Sciatic nerve (tissue), 2 donors: ENCODE measurements at places on chromosomes 5 and 9.

GRCh38 chr9:20243841-20244240 is 378.5 kb downstream of the MLLT3 start:
- no peak for DNase-seq

GRCh38 chr5:370311-370958 is 48.9 kb downstream of the AHRR start:
- peak; percentile 48 for DNase-seq

GRCh38 chr9:125272697-125273096 is 11.1 kb downstream of the GAPVD1 start:
- DNase-seq, result no peak

DNA sequence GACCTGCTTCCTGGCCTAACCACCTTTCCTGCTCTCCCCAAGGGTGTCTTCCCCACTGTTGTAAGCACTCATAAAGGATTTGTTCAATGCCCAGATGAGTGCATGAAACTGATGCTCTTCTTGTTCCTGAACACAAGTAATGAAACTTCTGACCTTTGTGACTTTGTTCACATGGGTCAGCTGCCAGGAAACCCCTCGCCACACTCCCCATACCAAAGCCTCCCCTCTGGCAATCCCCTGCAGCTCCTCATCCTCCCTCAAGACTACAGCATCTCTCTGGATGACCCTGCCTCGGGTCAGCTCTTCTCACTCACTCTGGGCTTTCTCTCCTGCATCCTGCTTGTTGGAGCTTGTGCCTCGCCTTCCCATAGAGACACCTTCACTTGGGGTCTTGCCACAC is 72.2 kb upstream of the SPTLC1 start:
- no peak for DNase-seq
